Astrocyte of the spinal cord (primary cell): ENCODE measurements at places on chromosomes 7 and 10.

DNA sequence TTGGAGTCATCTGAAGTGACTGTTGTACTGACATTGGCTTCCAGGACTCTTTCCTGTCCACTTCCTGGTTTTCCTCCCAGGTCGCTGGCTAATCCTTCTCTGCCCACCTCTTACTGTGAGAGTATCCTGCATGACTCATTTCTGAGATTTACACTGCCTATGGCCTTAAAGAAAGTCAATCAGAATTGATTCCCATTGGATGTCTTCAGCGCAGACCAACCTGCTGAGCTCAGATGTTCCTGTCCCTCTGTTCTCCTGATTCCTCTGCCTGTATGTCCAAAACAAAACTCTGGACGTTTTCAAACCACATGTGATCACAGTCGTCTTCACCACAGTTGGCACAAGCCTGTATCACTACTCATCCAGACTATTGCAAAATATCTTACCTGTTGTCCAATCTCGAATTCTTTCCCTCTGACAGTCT lies 262.1 kb downstream of the CREB5 start:
- no peak for DNase-seq

DNA sequence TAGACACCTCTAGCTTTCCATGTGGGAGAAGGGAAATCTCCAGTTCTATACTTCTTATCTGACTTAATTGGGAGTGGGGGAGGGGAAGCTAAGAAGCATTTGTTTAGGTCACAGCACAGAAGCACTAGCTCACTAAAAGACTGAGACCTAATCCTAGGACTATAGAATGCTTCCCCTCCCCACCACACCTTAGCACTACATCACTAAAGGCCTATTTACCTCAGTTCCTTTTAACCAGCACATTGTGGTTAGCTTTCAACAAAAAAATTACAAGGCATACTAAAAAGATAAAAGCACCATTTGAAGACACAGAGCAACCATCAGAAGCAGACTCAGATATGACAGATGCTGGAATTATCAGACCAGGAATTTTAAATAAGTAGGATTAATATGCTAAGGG lies 53.8 kb upstream of the ADRA2A start:
- DNase-seq, result no peak

- DNase-seq, result no peak
Measured at GRCh38 chr10:79100771-79101170, 32.0 kb downstream of the ZMIZ1 start.

DNA sequence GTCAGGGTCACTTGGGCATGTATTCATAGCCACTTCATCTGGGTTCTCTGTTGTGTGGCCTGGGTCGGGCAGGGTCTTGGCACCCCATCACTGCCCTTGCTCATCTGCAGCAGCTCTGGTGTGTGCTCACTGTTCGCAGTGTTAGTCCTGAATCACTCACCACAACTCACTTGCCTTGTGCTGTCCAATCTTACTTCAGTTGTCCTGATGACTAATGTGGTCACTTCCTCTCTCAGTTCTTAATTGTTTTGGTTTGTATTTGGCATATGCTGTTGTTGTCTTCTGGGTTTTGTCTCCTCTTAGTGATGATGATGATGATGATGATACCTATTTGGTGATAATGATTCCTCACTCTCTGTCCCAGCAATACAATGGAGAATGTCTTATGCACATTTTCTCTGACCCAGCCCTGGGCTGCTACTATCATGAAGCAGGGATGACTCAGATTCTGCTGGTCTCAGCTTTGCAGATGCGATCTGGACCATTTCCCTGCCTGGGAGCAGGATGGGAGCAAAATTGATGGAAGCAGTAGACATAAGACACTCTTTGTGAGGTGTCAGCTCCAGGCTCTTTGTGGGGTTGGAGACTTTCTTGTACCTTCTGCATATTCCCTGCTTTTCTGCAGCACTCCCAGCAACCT lies 17.0 kb downstream of the ADRA2A start:
- peak; percentile 20 for DNase-seq

GRCh38 chr7:157384301-157384700 lies 47.5 kb downstream of the DNAJB6 start:
- peak; percentile 44 for DNase-seq

DNA sequence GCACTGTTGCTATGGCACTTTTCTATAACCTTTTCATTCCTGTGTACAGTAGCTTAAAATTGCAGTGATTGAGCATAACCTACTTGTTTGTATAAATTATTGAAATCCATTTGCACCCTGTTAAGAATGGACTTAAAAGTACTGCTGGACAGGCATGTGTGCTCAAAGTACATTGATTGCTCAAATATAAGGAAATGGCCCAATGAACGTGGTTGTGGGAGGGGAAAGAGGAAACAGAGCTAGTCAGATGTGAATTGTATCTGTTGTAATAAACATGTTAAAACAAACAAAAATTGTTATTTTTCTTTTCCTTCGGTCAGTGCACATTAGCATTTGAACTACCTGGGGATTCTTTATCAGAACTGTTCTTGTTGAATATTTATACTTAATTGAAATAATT lies 57.1 kb upstream of the BAMBI start:
- DNase-seq, result no peak

DNA sequence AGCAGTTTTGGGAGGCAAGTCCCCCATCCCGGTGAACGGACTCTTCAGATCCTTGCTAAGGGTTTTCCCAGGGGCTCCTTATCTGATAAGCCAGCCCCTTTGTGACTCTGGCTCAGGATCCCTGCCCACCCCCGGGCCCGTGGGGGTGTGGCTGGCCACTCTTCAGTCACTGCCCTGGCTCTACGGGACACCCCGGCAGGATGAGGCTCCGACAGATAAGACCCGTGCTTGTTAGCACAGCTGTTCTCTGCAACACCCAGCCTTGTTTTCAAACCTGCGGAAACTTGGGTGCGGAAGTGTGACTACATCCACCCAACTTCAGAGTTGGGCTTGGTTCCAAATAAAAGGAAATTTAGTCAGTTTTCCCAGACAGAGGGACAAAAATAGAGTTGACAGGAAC lies 66.7 kb upstream of the PODXL start:
- DNase-seq, result peak; percentile 65

DNA sequence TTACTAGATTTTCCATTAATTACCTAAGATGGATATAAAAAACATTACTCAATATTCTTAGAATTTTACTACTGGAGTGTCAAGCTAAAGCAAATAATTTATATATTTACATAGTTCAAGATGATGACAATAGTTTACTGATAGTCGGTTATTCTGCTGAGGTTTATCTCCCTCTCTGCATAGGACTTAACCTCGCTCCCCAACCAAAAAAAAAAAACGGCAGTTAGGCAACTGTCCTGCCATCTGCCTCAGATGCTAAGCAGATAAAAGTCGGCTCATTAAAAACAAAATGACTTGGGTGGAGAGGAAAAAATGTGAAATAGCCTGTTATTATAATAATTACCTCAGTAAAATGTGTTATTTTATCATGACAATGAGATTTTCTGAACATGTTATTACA lies 14.0 kb upstream of the ITGB8 start:
- no peak for DNase-seq

DNA sequence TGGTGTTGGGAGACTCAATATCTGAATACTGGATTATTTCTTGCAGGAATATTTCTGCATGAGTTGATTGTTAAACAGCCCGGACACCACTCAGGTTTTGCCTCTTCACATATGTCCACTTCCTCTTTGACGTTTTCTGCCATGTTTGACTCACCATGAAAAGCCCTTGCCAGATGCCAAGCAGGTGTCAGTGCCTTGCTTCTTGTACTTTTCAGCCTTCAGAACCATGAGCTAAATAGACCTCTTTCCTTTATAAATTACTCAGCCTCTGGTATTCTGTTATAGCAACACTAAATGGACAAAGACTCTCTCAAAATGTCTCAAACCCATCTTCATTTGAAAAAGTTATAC lies 24.7 kb upstream of the MACC1 start:
- no peak for DNase-seq

- DNase-seq, result no peak
Measured at GRCh38 chr7:120944826-120945562, 5.6 kb upstream of the ING3 start.

DNA sequence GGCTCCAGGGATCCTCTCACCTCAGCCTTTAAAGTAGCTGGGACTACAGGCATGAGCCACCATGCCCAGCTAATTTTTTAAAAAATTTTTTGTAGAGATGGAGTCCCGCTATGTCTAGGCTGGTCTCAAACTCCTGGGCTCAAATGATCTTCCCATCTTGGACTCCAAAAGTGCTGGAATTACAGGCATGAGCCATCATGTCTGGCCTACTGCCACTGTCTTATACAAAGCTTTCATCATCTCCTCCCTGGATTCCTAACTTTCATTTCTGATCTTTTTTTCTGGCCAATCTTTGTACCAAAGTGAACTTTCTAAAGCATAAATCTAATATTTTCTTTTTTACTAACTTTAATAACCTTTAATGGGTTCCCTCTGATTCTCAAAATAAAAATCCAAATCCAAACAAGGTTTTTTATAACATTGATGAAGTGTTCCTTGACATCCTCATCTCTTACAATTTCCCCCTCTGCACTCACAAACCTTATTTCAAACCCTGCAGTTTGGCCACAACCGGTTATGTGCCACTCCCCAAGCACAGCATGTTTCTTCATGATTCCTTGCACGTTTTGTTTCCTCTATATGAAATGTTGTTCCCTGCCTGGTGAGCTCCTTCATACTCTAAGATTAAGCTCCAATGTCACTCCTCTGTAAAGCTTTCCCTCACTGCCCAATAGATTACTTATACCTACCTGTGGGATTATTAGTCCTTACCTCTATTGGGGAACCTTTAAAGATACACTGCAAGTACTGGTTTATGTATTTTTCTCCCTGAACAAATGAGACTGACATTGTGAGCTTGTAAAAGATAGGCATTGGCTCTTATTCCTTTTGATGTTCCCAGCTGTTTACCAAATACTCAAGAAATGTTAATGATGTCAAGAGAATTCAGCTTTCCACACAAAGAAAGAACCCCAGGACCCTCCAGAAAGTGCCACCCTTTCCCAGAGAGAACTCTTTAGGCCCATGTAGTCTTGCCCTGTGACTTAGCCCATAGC lies 101.7 kb downstream of the HOXA1 start:
- peak; percentile 22 for DNase-seq

GRCh38 chr10:71845410-71846405 lies 5.3 kb downstream of the PSAP start:
- DNase-seq, result no peak

GRCh38 chr7:80929619-80930018 lies 10.8 kb upstream of the SEMA3C start:
- DNase-seq, result no peak

DNA sequence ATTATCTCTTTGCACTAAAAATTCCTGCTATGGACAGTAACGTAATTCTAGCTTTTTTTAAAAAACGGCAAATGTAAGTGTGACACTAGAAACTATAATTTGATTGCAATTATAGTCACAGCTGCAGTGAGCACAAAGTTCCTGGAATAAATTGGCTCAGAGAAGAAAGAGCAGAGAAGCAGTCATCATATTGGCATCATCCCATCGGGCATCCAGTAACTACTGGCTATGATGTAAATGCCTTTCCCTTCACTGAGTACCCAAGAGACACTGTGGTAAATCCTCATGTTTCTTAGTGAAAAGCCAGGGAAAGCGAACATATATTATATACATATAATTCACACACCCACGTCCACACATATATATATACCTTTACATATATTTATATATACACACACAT lies 43.6 kb downstream of the PIP4K2A start:
- peak; percentile 59 for DNase-seq

- peak; percentile 64 for DNase-seq
Measured at GRCh38 chr10:79079490-79080355, 11.0 kb downstream of the ZMIZ1 start.

- no peak for DNase-seq
Measured at GRCh38 chr10:69377933-69378332, 38.8 kb downstream of the TACR2 start.

DNA sequence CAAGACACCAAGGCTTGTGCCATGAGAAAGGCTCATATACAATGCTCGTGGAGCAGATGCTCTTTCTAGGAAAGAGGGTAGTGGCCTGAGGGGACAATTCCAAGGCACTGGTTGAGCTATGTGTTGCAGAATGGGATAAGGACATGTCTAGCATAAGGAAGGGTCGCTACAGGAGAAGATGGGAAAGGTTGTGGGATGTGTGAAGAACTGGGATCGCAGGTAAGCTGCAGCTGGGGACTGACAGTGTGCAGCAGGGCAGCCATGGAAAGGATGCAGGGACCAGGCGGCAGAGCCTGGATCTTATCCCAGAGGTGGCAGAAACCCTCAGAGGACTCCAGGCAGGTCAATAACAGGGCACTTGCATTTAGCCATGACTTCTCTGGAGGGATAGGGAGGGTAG lies 56.1 kb downstream of the COBL start:
- no peak for DNase-seq

- no peak for DNase-seq
Measured at GRCh38 chr7:99260395-99260794, 12.2 kb upstream of the MYH16 start.

GRCh38 chr10:105494303-105494702 lies 853.2 kb downstream of the SORCS3 start:
- DNase-seq, result no peak

DNA sequence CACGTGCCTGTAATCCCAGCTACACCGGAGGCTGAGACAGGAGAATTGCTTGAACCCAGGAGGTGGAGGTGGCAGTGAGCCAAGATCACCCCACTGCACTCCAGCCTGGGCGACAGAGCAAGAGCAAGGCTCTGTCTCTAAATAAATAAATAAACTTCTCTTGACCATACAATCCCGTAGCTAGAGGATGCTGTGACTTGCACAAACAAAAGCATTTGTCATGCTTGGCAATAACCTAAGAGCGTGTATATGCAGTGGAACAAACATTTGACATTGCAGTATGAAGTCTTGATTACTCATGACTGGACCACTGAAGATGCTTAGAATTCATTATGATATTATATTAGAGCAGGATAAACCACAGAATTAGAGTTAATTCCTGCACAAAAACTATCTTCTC lies 1.4 kb upstream of the C7orf57 start:
- DNase-seq, result no peak

DNA sequence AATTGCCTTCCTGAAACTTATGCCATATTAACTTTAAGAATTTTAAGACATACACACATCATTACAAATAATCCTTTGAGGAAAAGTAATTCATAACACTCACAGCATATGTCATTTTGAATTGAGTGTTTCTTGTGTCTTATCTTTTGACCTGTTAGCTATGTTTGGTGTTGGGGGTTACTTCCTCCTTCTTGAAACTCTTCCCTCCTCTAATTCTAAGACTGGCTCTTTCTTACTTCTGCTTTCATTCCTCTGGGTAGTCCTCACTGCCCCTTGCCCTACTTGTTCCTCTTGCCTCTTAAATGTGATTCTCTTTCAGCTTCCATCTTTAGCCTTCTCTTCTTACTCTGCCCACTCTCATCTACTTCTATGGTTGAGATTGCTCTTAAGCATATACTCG lies 28.3 kb upstream of the PIP4K2A start:
- DNase-seq, result no peak

DNA sequence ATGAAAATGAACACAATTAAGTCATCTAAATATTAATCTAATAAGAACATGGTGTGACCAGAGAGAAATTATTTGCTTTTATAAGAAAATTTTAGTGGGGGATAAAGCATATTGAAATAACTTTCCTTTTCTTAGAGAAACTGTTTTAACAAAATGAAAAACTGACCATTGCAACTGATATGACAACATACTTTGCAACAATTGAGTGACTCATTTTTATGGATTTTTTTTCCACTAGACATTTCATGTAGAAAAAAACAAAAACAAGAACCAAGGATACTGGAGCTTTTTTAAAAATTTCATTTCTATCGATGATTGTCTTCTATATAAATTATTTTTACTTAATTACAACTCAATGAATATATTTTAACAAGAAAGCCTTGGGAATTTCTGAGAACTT lies 90.0 kb downstream of the C1GALT1 start:
- no peak for DNase-seq
